Cortex of kidney (tissue), 1 donor: ENCODE measurements at places on chromosomes 6 and 20.

DNA sequence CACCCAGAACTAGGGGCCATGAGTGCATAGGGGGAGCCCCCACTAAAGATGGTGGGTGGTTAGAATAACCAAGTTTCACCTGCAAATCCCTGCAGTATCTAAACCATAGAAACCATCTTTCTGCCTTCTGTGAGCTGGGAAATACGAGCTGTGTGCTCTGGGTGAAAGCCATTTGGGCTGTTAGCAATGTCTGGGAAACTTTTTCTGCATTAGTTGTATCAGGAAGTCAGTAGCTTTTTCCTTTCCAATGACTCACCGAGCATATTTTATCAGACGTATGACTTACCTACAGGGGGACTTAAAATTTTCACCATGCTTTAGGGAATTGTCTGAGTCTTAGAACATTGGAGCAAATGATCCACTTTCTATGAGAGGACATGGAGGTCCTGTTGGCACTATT is 584.0 kb downstream of the QKI start:
- no peak for DNase-seq

GRCh38 chr6:62324834-62325233 is 38.8 kb upstream of the KHDRBS2 start:
- DNase-seq: no peak

DNA sequence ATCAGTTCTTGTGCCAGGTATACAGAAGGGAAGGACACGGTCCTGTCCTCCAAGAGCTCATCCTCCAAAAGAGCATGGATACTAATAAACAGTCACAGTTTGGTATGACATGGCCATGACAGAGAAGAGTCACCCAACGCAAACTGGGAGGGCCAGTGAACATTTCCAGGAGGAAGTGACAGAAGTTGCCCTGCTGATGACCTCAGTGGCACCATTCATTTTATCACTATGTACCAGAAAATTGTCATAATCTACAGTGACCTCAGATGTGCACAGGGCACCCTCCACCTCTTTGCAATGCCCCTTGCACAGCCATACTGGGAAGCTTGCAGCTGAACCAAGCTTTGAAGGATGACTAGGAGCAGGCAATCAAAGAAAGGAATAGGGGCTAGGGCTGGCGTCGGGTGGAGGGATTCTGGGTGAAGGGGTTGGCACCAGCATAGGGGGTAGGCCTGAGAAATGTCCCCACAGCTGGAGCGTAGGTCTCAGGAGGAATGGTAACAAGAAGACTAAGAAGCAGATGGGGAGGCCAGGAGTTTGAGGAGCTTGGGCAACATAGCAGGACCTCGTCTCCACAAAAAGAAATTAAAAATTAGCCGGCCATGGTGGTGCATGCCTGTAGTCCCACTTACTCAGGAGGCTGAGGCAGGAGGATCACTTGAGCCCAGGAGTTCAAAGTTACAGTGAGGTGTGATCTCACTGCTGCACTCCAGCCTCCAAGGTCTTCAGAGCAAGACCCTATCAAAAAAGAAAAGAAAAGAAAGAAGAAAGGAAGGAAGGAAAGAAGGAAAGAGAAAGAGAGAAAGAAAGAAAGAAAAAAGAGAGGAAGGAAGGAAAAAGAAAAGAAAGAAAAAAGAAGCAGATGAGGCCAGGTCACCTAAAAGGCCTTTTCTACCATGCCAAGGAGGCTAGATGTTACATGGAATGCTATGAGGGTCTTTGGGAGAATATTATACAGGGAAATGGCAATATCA is 65.3 kb upstream of the SNX9 start:
- DNase-seq: no peak

DNA sequence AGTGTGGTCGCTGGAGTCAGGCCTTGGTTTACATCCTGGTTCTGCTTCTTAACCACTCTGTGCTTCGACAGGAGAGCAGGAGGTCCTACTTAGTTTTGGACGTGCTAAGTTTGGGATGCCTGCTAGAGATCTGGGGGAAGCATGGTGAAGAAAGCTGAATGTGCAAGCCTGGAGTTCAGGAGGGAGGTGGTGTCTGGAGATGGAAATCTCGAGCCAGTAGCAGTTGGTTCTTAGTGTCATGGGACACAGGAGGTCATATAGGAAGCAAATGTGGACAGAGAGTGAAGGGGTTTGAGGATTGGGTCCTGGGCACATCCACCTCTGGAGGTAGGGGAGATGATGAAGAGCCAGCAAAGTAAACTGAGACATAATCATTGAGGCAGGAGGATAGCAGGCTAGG is 131.4 kb downstream of the SYCP2 start:
- no peak for DNase-seq

DNA sequence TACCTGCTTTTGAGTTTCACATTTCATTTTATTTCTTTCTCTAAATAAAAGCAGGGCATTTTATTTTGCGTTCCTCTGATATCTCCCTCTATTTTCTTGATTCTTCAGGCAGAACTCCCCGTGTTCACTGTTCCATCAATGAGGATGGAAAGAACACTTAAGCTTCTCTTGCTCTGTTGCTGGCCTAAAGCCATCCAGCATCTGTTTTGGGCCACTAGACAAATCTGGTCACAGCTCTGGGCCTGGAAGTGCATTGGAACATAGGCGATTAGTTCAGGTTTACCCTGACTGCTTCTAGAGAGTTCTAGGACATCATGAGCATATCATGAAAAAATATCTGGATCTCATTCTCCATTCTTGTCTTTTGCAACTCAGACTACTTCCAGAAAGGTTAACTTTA is 611.2 kb downstream of the UTRN start:
- no peak for DNase-seq

DNA sequence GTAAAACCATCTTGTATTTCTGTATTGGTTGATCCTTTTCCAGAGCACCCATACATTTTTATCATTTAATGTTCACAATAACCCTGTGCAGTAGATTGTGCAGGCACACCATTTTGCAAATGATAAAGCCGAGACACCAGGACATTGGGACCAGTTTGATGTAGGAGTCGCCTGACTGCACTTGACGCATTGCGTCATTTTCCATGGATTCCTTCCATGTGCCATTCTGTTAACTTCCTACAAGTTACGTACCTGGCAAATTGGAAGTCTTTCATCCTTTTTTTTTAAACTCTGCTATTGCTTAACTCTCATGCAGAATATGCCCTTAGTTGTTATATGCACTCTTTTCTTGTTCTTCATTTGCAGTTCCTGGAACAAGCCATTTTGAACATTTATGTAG is 43.0 kb downstream of the PRPH2 start:
- DNase-seq: no peak

DNA sequence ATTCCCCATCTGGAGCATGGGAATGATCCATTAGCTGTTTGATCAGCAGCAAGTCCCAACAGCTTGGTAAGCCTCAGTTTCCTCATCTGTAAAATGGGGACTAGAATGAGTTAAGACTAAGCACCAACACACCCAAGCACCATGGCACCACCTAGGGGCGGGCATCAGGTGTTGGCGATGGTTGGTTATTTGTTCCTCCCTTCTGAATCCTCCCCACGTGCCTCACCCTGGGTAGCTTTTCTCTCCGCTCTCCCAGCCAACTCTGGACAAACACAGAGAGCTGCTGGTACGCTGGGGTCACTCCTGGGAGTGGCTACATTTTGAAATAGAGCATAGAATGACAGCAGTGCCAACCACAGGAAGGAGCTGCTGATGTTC is 13.3 kb upstream of the ITPR3 start:
- no peak for DNase-seq

- no peak for DNase-seq
Observed at GRCh38 chr20:10762216-10762615, 88.4 kb upstream of the JAG1 start.
